Right cardiac atrium (tissue), 5 donors: ENCODE measurements at places on chromosomes 7 and 10. TPM values are rescaled to one million over a fixed set of nuclear protein-coding genes. Genes with fewer than 3 reads are reported as not detected.

NPTX2 gene
- polyA plus RNA-seq: 3.8 TPM

ANXA8L1 gene
- 0.16 TPM for polyA plus RNA-seq

PNLIP gene
- polyA plus RNA-seq: not detected

MACC1 gene
- under 0.01 TPM for polyA plus RNA-seq

OGDHL gene
- polyA plus RNA-seq: 8.0 TPM

PDZD7 gene
- polyA plus RNA-seq: 0.41 TPM

CUTC gene
- polyA plus RNA-seq: 32.3 TPM

GPR26 gene
- not detected for polyA plus RNA-seq

PODXL gene
- polyA plus RNA-seq: 29.1 TPM

PLEKHS1 gene
- not detected for polyA plus RNA-seq

INSYN2A gene
- polyA plus RNA-seq: 0.02 TPM

GNAT3 gene
- polyA plus RNA-seq: not detected

LIPJ gene
- polyA plus RNA-seq: 0.02 TPM
